ENCODE measurements at places on chromosomes 13 and 19.

- peak; percentile 91 for DNase-seq
These were observed 1.2 kb downstream of the APLP1 start for GRCh38 chr19:35869327-35870123.

- no peak for DNase-seq
These were observed 123.9 kb upstream of the ARGLU1 start for GRCh38 chr13:106691861-106692260.

- no peak for DNase-seq
These were observed 44.8 kb downstream of the TSSK6 start for GRCh38 chr19:19470579-19470978.

GRCh38 chr19:41624937-41625336 lies 1.9 kb downstream of the CEACAM4 start:
- no peak for DNase-seq

GRCh38 chr13:20197361-20197834 lies 4.7 kb upstream of the GJB2 start:
- DNase-seq: no peak

DNA sequence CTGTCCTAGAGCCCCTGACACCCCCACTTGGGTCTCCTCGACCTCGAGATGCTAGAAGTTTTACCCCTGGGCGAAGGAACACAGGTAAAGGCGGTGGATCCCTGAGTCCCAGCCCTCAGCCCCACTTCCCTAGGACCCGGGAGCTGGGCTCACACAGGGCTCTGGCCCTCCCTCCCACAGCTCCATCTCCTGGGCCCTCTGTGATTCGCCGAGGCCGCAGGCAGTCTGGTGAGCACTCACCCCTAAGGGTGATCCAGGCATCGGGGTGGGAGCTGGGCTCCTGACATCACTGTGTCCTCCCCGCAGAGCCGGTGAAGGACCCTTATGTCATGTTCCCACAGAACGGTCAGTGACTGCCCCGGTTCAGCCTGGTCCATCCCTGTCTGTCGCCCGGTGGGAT lies 8.3 kb downstream of the PLEKHG2 start:
- peak; percentile 43 for DNase-seq

DNA sequence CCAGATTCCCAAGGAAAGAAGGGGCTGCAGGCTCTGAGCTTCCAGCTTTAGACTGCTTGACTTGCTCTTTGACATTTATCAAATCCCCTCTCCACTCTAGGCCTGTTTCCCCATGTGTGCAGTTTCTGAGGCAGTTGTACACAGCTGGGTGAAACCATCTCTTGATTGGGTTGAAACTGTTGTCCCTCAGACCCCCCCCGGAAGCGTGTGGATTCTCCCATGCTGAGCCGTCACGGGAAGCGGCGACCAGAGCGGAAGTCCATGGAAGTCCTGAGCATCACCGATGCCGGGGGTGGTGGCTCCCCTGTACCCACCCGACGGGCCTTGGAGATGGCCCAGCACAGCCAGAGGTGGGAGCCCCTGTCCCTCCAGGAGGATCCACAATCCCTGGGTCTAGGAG lies 19.7 kb downstream of the BRSK1 start:
- no peak for DNase-seq
